Natural killer cell treated with Interleukin-12 subunit alpha and Interleukin-12 subunit beta and Interleukin-15 and Interleukin-18, amount 100 ng/mL, for 72 hours (primary cell): ENCODE measurements at places on chromosomes 1 and 21. TPM values are rescaled to one million over a fixed set of nuclear protein-coding genes. Genes with fewer than 3 reads are reported as not detected.

Gene AGMAT
- 3.4 TPM for total RNA-seq

Gene CNKSR1
- total RNA-seq = not detected

Gene KLHDC9
- total RNA-seq = not detected

Gene LCE1C
- total RNA-seq = not detected

Gene GJA9
- not detected for total RNA-seq

Gene SELL
- 66.8 TPM for total RNA-seq

Gene KRTAP19-2
- total RNA-seq = not detected

DNA sequence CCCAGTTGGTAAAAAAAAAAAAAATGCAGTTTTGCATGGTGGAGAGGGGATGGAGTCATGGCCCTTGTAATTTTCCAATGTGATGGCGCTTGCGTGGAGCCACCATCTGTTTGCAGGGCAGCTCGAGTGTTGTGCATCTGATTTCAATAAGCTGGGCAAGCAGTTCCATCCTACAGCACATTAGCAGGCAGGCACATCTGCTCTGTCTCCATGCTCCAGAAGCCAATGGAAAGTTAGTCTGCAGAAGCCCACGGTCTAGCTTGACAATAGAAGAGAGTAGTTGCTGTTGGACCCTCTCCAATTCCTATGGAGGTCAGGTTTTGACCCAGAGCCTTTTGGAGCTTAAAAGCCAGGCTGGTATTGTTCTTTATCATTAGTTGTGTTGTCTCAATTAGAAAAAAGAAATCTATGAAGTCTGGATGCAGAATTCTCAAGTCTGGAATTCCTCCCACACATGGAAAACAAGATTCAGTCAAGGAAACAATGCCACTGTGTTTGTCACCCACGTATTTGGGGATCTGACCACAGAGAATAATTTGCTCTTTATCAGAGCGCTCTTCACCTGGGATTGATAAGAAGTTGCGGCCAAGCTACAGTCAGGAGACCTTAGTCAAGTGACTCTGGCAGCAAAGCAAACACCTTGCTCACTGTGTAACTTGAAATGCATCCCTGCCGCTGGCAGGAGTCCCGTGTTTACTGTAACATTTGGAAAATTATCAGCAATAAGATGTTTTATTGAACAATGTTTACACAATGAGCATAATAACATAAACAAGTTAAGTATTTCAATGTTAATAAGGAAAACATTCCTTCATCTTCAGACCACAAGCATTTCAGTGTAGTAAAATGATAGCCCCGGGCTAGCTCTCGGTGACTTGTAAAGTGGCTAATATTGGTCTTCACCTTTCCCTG is 20.7 kb downstream of the NGF start:
- DNase-seq = no peak

- no peak for DNase-seq
These were observed 6.5 kb upstream of the RPTN start for GRCh38 chr1:152165286-152166077.

GRCh38 chr1:115906627-115907026 is 65.7 kb upstream of the NHLH2 start:
- DNase-seq = no peak

GRCh38 chr1:12015001-12015491 is 4.3 kb upstream of the MIIP start:
- no peak for DNase-seq

DNA sequence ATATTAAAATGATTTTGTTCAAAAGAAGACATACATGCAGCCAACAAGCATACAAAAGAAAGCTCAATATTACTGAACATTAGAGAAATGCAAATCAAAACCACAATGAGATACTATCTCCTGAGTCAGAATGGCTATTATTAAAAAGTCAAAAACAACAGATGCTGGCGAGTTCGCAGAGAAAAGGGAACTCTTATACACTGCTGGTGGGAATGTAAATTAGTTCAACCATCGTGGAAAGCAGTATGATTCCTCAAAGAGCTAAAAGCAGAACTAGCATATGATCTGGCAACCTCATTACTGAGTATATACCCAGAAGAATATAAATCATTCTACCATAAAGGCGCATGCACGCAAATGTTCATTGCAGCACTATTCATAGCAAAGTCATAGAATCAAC is 126.0 kb upstream of the HMCN1 start:
- no peak for DNase-seq

GRCh38 chr21:29175408-29176134 is 45.1 kb downstream of the MAP3K7CL start:
- DNase-seq = no peak

GRCh38 chr1:180507795-180508724 is 5.7 kb upstream of the ACBD6 start:
- no peak for DNase-seq

- no peak for DNase-seq
These were observed 252.3 kb upstream of the FGGY start for GRCh38 chr1:59044535-59045121.

GRCh38 chr1:20982316-20982715 is 194.4 kb downstream of the EIF4G3 start:
- no peak for DNase-seq

DNA sequence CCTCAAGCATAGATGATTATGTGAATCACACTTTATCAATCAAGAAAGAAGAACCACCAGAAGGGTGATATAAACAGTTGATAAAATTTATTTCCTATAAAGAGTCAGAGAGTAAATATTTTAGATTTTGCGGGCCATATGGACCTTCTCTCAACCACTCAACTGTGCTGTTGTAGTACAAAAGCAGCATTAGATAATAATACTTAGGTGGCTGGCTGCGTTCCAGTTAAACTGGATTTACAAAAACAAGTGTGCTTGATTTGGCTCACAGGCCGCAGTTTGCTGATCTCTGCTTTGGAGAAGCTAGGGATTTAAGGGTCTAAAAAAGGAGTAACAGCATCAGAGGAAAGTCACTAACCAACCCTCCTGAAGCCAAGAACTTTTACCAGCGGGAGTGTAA is 1406.0 kb downstream of the KCNT2 start:
- DNase-seq = no peak

DNA sequence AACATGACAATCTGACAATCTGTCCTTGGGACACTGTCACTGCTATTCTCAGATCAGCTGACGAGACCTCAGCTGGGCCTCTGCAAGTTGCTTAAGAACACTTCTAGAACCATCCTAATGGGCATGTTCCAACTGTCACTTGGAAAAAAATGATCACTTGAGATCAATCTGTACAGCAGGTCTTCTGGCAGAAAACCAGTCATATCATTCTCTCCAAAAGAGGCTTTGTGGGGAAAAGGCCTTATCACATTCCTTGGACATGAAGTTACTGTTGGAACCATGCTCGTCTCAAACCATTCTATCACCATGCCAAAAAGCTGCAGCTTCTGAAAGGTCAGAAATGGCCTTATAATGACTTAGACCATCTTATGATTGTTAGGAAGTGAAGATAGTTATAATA is 744.2 kb downstream of the USP25 start:
- DNase-seq = no peak

DNA sequence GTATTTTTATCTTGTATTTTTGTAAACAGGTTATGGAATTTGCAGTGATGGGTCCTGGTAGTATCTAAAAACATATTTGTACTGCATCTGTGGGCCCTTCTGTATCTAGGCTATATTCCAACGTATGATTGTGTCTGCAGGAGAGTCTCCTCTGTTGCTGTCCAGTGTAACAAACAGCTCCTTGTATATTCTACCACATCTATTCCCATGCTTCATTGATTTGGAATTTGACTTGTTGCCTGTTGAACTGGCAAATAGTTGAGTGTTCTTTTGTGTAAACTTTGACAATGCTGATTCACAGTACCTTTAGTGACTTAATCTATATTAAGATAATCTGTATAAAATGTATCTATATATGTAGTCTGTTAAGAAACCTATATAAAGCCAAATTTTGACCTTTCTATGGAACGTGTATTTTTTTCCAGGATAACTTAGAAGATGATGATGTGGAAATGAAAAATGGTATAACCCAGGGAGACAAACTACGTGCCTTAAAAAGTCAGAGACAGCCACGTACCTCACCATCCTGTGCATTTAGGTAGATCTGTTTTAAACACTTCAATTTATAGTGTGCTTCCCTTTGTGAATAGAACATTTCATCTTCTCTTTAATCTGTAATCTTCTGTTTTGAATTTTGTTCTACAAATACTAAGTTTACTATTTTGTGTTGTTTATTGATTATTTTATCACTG is 43.4 kb upstream of the GPR88 start:
- DNase-seq = no peak

GRCh38 chr1:31133368-31133767 is 67.9 kb upstream of the PUM1 start:
- DNase-seq = no peak

GRCh38 chr1:33410091-33410701 is 20.7 kb downstream of the PHC2 start:
- DNase-seq = no peak

DNA sequence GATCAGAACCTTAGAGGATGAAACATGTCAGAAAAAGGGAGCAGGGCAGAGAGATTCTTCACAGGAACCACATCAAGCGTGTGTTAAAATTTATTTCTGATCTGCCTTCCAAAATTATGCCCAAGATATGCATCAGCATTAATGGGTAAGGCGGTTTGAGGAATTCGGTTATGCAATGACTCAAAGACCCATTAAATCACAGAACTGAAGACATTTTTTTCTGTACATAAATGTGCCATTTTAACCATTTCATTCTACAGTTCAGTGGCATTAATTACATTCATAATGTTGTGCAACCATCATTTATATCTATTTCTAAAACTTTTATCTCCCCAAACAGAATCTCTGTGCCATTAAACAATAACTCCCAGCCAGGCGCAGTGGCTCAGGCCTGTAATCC is 43.4 kb downstream of the CNST start:
- DNase-seq = no peak

DNA sequence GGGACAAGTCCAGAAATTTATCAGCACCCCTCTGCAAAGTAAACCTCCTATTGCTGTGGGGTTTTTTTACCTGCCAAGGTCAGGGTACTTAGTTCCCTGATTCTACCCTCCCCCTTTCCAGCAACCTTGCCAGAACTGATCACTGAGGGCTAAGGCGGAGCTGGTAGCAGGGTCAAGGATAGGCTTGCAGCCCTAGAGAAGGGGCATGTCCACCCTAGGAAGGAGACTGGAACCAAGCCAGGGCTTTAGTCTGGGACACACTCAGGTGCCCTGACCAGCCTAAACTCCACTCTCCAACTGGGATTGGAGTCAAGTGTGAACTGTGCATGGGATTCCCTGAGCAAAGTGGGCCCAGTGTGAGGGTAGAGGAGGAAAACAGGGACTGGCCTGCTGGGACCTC is 6.5 kb upstream of the SLC26A9 start:
- no peak for DNase-seq

DNA sequence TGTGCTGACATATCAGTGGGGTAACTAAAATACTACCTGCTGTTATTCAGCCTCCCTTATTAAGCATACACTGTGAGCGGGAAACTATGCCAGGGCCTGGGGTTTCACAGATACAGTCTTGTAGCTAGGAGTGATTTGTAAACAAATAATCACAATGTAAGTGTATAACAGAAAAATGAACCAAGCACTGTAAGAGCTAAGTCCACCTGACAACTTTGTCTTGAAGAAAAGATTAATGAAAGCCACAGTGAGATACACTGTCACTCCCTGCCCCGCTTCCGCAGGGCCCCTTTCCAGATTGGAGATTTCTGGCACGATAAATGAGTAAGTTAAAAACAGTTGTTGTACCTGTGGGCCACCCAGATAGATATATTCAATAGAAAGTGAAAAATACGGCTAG is 4.8 kb downstream of the RCAN3 start:
- no peak for DNase-seq

- DNase-seq = no peak
These were observed 31.9 kb downstream of the SLC1A7 start for GRCh38 chr1:53110370-53111072.

- DNase-seq = no peak
These were observed 36.6 kb upstream of the SSX2IP start for GRCh38 chr1:84726593-84727499.

GRCh38 chr21:42129300-42130266 is 58.5 kb downstream of the UMODL1 start:
- DNase-seq = no peak

DNA sequence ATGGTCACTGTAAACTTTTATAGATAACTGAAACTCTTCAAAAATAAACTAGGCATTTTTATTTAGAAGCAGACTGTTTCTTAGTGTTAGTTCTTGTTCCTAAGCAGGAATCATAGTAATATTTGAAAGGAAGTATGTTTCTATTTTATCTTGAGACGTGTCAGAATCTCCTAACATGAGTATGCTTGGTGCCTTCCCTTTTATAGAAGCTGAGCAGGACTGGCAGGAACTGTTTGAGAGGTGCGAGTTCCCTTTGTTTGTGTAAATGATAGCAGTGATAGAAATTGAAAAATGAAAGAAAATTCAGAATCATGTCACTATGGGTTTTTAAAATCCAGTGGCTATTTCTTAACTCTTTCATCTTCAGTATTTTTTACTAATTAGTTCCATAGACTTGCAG is 56.9 kb downstream of the LRRC8D start:
- DNase-seq = no peak
